Stimulated activated CD4-positive, alpha-beta T cell treated with anti-CD3 and anti-CD28 coated beads, Interleukin-2, amount 100 ng/mL, for 4 hours (primary cell): ENCODE measurements at places on chromosomes 12 and 14.

- DNase-seq: no peak
Measured at GRCh38 chr12:76786986-76787385, 23.1 kb downstream of the ZDHHC17 start.

DNA sequence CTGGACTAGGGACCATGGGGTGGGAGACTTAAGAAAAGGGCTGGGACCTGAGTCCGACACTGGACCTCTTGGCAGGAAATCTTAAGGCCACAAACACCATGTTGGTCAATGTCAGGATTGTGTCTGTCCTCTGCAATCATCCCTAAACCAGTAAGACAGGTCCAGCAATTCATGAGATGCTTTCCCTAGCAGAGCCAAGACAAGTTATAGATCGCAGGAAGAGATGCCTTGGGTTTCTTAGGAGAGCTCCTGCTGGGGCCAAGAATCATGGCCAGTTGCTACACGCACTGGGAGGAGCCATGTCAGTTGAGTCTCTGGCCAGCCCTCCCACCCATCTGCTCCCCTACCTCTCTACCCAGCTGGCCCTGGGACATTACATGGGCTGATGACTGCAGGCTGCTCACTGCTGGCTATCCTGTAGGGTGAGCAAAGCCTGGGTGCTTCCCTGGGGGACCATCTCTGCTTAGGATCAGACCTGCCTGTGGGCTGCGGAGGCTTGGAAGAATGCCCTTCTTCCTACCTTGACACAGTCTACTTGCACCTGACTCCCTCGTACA lies 14.2 kb downstream of the PLEKHH1 start:
- DNase-seq: no peak

DNA sequence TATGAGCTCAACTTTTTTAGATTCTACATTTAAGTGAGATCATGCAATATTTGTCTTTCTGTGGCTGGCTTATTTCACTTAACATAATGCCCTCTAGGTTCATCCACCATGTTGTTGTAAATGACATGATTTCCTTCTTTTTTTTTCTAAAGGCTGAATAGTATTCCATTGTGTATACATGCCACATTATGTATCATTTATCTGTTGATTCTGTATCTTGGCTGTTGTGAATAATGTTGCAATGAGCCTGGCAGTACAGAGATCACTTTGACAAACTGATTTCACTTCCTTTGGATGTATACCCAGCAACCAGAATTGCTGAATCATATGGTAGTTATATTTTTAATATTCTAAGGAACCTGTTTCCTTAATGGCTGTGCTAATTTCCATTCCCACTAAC lies 19.1 kb downstream of the FBXW8 start:
- DNase-seq: no peak

- no peak for DNase-seq
Measured at GRCh38 chr14:73381380-73382013, 76.8 kb downstream of the NUMB start.

- no peak for DNase-seq
Measured at GRCh38 chr14:95286645-95287044, 33.1 kb downstream of the CLMN start.

DNA sequence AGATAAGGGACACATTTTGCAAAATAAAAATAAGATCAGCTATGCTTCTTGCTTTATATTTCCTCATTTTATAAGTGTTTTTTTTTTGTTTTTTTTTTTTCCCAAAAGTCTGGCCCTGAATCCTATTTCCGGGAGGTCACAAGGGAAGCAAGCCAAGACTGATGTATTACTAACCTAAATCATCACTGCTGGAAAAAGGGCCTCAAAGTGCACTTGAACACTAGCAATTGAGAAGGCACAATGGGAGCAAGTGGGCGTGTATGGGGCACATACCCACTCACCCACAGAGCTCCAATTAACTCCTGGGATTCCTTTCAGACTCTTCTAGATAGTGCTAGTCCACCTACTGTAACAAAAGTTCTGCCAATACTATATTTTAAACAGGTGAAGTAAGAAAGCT lies 58.8 kb downstream of the STON2 start:
- DNase-seq: no peak

DNA sequence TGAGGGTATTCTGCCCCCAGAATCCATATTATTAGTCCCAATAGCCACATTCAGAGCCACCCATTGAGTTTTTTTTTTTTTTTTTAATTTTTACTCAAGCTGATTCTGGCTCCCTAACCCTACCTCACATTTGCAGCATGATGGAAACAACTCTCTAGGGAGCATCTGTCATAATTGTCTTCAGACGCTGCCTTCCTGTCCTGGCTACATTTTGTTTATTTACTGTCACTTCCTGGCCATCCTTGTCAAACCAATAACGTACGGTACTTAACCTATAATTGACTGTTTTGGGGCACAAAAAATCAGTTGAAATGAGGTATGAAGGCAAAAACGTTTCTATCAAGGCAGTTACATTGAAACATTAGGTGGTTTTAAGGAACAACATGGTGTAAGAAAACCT lies 2.1 kb downstream of the GLIPR1 start:
- no peak for DNase-seq

DNA sequence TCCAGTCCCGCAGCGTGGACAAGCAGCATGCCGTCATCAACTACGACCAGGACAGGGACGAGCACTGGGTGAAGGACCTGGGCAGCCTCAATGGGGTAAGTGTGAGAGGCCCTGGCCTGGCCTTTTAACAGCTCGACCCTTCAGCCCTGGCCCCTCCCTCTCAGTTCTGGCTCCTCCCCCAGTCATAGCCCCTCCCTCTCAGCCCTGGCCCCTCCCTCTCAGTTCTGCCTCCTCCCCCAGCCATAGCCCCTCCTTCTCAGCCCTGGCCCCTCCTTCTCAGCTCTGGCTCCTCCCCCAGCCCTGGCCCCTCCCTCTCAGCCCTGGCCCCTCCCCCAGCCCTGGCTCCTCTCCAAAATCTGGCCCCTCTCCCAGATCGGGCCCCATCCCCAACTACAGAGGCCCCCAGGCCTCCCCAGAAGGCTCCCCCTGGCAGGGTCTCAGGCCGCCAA lies 11.2 kb downstream of the CEP170B start:
- no peak for DNase-seq

DNA sequence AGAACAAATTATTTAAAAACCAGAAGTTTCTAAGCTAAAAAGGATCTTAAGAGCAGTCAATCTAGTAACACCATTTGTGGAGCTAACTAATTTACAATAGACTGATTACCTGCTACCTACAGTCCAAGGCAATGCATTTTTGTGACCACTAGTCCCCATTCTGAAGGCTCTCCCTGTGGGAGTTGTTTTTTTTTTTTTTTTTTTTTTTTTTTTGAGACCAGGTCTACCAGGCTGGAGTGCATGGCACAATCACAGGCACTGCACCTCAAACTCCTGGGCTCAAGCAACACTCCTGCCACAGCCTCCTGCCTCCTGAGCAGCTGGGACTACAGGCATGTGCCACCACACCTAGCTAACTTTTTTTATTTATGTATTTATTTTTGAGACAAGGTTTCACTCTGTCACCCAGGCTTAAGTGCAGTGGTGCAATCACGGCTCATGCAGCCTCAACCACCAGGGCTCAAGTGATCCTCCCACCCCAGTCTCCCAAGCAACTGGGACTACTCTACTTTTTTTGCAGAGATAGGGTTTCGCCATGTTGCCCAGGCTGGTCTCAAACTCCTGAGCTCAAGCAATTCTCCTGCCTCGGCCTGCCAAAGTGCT lies 3.9 kb downstream of the GNPTAB start:
- no peak for DNase-seq

- DNase-seq: no peak
Measured at GRCh38 chr14:30194741-30195148, 267.1 kb upstream of the PRKD1 start.

DNA sequence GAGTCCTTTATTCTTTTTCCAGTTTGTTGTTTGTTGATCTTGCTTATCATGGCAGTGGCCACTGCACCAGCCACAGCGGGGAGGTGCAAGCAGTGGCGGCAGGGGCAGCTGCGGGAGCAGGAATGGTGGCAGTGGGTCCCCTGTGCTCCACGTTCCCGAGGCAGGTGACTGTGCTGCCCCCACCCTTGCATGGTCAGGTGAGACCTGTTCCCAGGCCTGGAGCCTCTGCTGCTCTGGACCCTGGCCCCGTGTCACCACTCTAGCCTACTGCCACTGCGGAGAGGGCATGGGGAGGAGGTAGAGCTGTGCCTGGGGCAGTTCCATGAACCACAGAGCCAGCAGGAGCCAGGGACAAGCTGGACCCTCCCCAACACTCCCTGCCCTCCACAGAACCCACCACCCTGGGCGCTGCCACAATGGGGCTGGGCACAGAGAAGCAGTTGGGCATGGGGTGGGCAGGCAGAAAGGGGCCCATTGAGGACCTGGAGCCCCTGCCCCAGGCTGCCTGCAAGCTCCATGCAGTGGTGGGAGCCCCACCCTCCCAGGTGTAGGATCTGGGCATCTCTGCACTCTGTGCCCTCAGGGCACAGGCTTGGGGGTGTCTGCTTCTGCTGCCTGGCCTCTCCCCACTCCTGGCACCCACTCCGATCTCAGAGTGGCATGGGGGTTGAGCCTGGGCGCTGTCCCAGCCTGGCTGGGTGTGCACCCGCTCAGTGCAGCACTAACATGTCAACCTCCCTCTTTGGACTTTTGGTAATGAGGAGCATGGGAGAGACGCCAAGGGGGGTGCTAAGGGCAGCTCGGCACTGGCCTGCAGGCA lies 23.1 kb upstream of the WDR20 start:
- no peak for DNase-seq

DNA sequence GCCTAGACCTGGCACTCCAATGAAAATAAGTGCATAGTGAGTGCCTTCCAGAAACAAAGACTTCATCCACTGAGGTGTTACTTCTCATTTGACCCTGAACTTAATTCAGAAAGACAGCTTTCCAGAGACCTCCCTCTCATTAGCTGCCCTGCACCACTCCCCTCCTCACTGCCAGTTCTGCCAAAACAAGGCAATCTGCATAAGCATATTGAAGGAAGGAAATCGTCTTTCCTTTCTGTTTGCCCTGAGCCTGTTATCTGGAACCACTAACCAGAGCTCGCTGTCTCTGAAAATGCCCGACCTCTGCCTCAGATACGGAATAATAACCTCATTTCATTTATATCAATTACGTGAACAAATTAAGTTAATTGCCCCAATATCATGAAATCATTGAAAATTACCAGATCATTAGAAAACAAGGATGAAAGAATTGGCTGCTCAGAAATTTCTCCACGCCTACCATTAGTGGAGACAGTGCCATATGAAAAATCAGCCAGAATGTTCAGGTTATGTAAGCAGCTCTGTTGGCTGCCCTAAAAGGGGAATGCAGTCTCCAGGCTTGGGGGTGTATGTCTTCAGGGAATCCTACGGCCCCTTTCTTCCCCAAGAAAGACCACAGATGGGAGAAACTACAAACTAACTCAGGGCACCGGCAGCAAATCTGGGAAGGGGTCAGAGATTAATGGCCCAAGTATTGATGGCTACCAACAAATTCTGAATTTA lies 149.9 kb upstream of the FKBP4 start:
- DNase-seq: no peak

- DNase-seq: no peak
Measured at GRCh38 chr12:106519607-106520021, 63.2 kb upstream of the RFX4 start.

DNA sequence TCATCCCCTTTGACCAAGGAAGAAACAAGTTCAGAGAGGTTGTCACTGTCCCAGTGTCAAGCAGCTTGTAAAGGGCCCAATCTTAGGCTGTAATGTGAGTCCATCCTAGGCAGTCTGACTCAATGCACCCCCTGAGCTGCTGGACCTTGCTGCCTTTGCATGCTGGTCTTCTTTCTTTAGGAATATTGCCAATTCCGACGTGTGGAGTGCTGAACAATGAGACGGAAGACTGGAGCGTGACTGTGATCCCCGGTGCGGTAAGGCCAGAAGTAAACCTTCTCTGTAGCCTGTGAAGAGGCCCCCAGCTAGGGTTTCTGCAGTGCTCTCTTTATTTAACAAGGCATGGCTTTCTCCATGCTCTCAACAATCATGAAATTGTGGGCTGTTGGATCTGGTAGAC lies 963 bp downstream of the TCTN2 start:
- DNase-seq: no peak

DNA sequence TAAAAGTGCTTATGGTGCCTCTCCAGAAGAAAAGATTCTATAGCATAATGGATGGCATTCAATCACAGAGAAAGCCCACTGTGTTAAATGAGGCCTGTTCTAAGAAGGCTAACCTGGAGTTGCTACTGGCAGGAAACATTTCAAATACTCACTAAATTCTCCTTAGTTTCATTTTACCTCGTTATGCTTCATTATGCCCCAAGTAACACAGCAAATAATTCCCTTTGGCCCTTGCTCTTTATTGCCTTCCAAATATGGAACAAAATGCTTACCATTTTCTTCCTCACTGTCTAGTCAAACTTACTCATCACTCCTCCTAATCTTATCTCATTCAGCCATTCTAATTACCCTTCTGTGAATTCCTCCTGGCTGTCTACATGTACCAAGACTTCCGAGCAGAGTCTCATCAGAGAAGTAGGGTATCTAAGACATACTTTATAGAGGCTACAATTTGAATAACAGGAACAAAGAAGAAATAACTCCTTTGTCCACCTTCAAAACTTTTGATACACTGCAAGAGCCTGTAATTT lies 292.1 kb upstream of the CLEC14A start:
- no peak for DNase-seq

GRCh38 chr12:29333178-29333577 lies 47.8 kb downstream of the ERGIC2 start:
- DNase-seq: no peak

GRCh38 chr12:3035815-3036702 lies 41.1 kb upstream of the TSPAN9 start:
- DNase-seq: no peak

DNA sequence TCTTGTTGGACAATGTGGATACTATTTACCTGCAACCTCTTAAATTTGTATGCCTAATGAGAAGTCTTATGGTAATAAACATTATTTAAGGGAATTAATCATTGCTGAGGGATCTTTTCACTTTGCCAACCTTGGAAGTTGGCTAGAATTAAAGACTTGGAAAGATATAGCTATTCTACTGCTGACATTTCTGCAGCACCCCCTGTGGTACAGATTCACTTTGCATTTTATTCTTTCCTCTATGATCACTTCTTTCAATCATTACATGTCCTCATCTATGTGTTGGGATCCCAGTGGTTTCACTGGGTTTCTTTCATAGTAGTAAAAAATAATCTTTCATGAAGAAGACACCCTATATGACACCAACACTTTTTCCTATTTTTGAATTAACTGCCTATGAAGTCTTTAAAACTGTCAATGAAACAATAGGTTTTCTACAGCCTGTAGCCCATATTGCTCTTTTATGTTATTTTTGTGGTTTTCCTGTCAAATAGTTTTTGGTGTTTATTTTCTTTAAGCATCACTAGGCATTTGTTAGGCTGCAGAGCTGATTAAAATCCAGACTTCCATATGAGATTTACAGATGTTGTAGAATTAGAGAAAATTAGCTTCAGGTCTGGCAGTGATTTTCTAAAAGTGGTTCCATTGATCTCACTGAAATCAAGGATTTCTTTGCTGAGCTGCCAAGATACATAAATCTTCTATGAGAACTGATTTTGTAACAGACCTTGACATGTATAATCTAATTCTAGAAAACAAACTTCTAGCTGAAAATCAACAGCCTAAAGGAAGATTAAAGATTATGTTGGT lies 256.1 kb downstream of the NAV3 start:
- no peak for DNase-seq

GRCh38 chr14:92386165-92386564 lies 63.2 kb downstream of the SLC24A4 start:
- no peak for DNase-seq
